Right lung (tissue), 10 donors: ENCODE measurements at places on chromosomes 16 and 17.

- DNase-seq: no peak
These were observed 155.5 kb downstream of the PMP22 start for GRCh38 chr17:15109608-15110007.

GRCh38 chr16:51710186-51710585 lies 559.1 kb upstream of the SALL1 start:
- DNase-seq: no peak

GRCh38 chr16:88988980-88989811 lies 12.2 kb upstream of the CBFA2T3 start:
- no peak for DNase-seq

- DNase-seq: no peak
These were observed 606.2 kb downstream of the WWOX start for GRCh38 chr16:78705694-78706093.

GRCh38 chr17:27450416-27450815 lies 5.8 kb upstream of the KSR1 start:
- no peak for DNase-seq

GRCh38 chr17:72984145-72984925 lies 108.2 kb downstream of the SLC39A11 start:
- DNase-seq: no peak

- no peak for DNase-seq
These were observed 28.2 kb upstream of the TNFRSF13B start for GRCh38 chr17:16999931-17000625.

- no peak for DNase-seq
These were observed 17.5 kb downstream of the MTHFSD start for GRCh38 chr16:86537486-86537885.

DNA sequence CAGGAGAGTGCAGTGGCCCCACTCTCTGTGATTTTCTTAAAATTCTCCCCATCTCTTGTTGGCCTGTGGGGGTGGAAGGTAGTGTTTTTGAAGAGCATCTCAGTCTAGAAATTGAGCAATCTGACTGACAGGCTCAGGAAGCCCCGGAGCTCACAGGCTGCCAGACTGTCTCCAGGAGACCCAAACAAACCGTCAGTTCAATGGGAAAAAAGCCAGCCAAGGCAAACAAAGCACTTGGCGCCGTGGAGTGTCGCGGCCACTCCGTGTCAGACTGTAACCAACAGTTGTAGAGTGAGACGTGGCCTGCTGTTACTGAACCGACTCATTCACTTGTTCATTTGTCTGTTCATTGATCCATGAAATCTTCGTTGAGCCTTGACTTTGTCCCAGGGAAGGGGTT lies 33.7 kb downstream of the RGS9 start:
- peak; percentile 57 for DNase-seq

GRCh38 chr17:2180768-2181167 lies 122.8 kb downstream of the SMG6 start:
- no peak for DNase-seq

DNA sequence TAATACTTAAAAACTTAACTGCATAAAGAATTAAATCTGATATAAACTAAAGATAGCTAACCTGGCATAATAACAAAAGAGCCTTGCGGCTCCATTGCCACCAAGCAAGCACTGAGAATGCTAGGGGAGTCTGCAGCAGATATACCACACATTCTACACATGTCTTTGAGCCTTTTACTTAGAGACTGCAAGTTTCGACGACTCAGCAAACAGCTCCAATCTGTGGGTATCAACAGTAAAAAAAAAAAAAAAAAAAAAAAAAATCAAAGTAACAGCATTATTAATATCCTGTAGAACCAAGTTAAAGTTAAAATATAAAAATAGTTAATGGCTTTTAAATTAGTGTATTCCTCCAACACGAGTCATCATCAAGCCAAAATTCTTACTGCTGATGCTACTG lies 27.8 kb upstream of the INTS2 start:
- no peak for DNase-seq
